Activated T-helper 1 cell treated with anti-CD3 and anti-CD28 coated beads, Interleukin-12 subunit alpha, Interleukin-12 subunit beta, Interleukin-2, Interleukin-4 antibody, amounts not matched to agents 30 ng/mL and 10 ng/mL and 1 ng/mL, durations not matched to agents 14 hours and 24 hours and 36 hours (primary cell): ENCODE measurements at places on chromosomes 6 and 20.

DNA sequence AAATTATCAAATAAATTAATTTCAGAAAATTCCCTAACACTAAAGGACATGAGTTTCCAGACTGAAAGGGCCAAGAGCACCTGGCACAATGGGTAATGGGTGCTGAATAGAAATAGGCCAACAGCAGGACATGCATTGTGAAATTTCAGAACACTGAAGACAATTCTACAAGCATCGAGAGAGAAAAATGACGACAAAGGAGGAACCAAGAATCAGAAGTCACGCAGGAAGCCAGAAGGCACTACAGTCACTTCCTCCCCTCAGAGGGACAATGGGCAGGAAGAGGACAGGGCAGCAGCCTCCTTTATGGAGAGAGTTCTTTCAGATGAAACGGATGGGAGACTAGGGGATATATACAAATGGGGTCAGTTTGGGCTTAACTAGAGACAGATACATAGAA is 29.6 kb downstream of the PCNA start:
- H3K4me1 ChIP-seq = peaks cover 17% of the 10 kb centered on the region
- no peaks in the 10 kb centered on the region for H3K27me3 ChIP-seq
- no peak overlapping the region for H3K4me3 ChIP-seq
- peak overlapping the region; percentile 80 for H3K27ac ChIP-seq

DNA sequence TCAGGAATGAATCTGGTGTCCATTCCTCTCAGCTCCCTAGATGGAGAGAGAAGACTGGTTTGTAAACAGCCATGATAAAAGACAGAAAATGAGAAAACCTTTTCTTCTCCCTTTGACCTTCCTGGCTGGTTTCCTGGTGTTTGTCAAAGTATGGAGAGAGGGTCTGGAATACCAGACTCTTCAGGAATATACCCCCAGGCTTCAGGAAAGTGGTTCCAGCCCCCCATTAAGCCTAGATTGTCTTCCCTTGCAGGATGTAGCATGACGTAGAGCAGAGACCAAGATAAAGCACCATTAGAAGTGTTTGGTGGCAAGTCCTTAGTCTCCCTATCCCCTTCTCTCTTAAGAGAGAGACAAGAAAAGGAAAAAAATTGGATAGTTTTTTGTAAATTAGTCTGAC is 51.1 kb downstream of the EIF2S2 start:
- DNase-seq = no peak
- H3K4me1 ChIP-seq = peaks cover 34% of the 10 kb centered on the region
- H3K27me3 ChIP-seq = no peaks in the 10 kb centered on the region
- H3K27ac ChIP-seq = no peak overlapping the region

DNA sequence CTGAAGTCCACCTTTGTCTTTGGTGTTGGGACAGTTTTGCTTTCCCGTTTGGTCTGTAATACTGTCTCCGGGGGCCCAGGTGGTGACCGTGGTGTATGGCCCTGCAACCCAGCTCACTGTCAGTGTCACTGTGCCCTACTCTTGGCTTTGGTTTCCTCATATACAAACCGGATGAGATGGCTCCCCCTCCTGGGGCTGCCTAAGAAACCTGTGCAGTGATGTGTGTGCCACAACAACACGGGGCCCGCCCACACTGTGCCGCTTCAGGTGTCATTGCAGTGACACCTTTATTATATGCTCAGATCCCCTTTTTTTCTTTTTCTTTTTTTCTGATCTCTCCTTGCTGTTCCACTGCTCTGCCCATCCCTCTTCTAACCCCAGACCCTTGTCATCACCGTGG is 73.9 kb downstream of the RAMACL start:
- H3K4me3 ChIP-seq = no peak overlapping the region
- peaks cover 12% of the 10 kb centered on the region for H3K4me1 ChIP-seq
- peaks cover 2% of the 10 kb centered on the region for H3K27me3 ChIP-seq

- DNase-seq = peak; percentile 73
- peaks cover 39% of the 10 kb centered on the region for H3K4me1 ChIP-seq
- no peaks in the 10 kb centered on the region for H3K36me3 ChIP-seq
- no peak overlapping the region for H3K27ac ChIP-seq
- H3K4me3 ChIP-seq = no peak overlapping the region
- no peaks in the 10 kb centered on the region for H3K27me3 ChIP-seq
Measured at GRCh38 chr6:35736253-35736894, 458 bp upstream of the ARMC12 start.

DNA sequence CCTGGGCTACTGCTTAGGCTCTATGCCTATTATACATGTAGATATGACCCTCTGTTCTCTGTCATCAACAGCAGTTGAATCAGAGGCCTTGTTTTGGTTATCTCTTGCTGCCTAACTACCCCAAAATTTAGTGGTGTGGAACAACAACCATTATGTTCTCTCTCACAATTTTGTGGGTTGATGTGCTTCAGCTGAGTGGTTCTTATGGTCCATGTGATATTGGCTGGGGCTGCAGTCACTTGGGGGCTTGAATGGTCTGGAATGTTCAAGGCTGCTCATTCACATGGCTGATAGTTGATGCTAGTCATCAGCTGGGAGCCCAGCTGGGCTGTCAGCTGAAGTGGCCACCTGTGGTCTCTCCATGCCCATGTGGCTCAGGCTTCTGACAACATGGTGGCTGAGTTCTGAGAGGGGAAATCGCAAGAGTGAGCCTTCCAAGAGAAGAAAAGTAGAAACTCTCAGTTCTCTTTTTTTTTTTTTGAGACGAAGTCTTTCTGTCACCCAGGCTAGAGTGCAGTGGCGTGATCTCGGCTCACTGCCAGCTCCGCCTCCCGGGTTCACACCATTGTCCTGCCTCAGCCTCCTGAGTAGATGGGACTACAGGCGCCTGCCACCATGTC is 47.8 kb downstream of the SHLD1 start:
- H3K27ac ChIP-seq = no peak overlapping the region
- no peak for DNase-seq
- H3K36me3 ChIP-seq = peaks cover 1% of the 10 kb centered on the region
- H3K4me1 ChIP-seq = no peaks in the 10 kb centered on the region
- no peak overlapping the region for H3K4me3 ChIP-seq

- DNase-seq = no peak
- peak overlapping the region; percentile 94 for H3K4me3 ChIP-seq
- peaks cover 39% of the 10 kb centered on the region for H3K4me1 ChIP-seq
Measured at GRCh38 chr6:8435845-8436168, 462 bp upstream of the SLC35B3 start.

- DNase-seq = no peak
- H3K27me3 ChIP-seq = no peaks in the 10 kb centered on the region
- no peak overlapping the region for H3K4me3 ChIP-seq
- H3K27ac ChIP-seq = no peak overlapping the region
Measured at GRCh38 chr6:21847711-21848480, 254.3 kb downstream of the SOX4 start.

- H3K36me3 ChIP-seq = no peaks in the 10 kb centered on the region
- no peak for DNase-seq
- peaks cover 9% of the 10 kb centered on the region for H3K27me3 ChIP-seq
- peaks cover 20% of the 10 kb centered on the region for H3K4me1 ChIP-seq
- no peak overlapping the region for H3K27ac ChIP-seq
Measured at GRCh38 chr6:17584241-17584803, 15.8 kb upstream of the FAM8A1 start.

- no peak overlapping the region for H3K4me3 ChIP-seq
- no peaks in the 10 kb centered on the region for H3K36me3 ChIP-seq
- no peak for DNase-seq
- peaks cover 31% of the 10 kb centered on the region for H3K4me1 ChIP-seq
Measured at GRCh38 chr20:58883241-58883691, 30.8 kb downstream of the GNAS start.

DNA sequence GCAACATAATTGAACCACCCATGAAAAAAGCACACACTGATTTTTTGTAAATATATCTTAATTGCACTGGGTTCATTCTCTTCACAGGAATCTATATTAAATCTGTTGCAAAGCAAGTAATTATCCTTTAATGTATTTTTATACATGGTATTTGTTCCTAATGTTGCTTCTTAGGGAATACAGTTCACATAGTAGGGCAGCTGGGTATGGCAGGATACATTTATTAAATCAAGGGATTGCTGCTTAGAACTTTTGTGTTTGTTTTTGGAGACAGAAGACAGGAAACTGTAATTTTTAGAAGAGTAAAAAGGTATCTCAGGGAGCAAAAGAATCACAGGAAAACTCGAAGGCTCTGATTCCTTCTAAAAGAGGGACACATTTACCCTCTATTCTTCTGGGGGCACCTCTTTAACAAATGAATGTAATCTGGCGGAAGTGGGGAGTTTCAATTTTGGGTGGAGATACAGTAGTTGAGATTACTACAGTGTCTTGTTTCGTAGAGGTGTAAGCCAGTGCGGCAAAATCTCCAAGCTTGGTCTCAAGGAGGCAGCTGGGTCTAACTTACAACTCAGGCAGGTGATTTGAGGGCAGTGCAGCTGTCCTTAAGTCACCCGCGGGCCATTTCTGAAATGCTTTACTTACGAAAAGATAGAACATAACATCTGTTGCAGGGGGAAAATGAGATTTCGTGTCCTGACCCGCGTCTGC is 812 bp upstream of the SMIM13 start:
- H3K4me3 ChIP-seq = peak overlapping the region; percentile 90
- no peak for DNase-seq
- H3K27me3 ChIP-seq = peaks cover 4% of the 10 kb centered on the region
- peaks cover 3% of the 10 kb centered on the region for H3K36me3 ChIP-seq
